SK-MEL-5 (cell line): ENCODE measurements at places on chromosomes 7 and 10. TPM values are rescaled to one million over a fixed set of nuclear protein-coding genes. Genes with fewer than 3 reads are reported as not detected.

The LARP4B gene
- 22.5 and 23.1 TPM in 2 replicates for total RNA-seq

The TRIM73 gene
- total RNA-seq: 0.37 and 0.50 TPM in 2 replicates

The VGF gene
- total RNA-seq: 848 and 983 TPM in 2 replicates

The RBAK gene
- 14.3 and 15.4 TPM in 2 replicates for total RNA-seq

The ANTXRL gene
- not detected in 2 replicates for total RNA-seq

The BMS1 gene
- total RNA-seq: 18.6 and 19.0 TPM in 2 replicates

The MACROH2A2 gene
- total RNA-seq: 3.3 and 3.8 TPM in 2 replicates

The IGF2BP3 gene
- 69.0 and 85.6 TPM in 2 replicates for total RNA-seq

The CALML3 gene
- not detected in 2 replicates for total RNA-seq

The ANXA8 gene
- 0.08 TPM in 1 of 2 replicates, not detected in the other for total RNA-seq

The ZPBP gene
- total RNA-seq: not detected in 2 replicates

The FRMPD2 gene
- total RNA-seq: not detected in 2 replicates
